Kasumi-1 (cell line): ENCODE measurements at places on chromosomes 1 and 21.

- peak; percentile 38 for DNase-seq
Observed at GRCh38 chr1:247118946-247119446, 14.8 kb upstream of the ZNF669 start.

DNA sequence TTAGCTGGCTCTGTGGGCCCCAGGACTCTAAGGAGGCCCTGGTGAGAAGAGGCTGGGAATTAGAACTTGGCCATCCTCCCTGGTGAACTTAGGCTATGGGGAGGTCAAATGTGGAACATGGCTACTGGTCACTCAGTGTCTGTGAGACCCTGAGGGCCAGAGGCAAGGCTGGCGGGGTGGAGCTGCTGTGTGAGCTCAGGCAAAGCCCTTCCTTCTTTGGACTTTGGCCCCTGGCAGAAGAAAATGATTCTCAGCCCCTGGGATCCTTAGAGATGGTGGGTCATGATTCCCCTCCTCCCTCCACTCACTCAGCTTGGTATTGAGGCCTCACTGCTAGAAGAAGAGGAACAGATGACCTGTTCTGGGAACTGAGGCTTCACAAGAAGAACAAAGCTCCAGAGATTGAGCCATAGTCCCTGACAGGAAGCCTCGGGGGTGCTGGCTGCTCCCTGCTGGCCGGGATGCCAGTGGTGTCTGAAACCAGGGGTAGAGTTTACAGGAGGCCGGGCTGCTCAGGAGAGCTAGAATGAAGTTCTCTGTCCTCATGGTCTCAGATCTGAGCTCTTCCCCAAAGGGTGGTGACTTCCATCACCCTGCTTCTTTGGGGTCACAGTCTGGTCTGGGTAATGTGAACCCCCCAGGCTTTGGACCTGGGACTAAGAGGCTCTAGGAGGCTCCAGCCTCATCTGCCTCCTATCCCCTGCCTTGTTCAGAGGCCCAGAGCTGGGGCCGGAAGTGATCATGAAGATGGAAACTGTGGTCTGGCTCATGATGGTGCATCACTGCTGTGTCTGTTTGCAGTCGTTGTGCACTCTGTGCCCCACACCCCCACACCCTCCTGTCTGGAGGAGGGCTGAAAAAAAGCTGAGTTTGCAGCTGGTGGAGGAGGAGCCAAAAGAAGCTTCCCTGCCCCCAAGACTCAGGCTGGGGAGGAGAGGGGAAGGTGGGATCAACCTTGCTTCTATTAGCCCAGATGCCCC is 905 bp downstream of the BTBD19 start:
- peak; percentile 96 for DNase-seq

DNA sequence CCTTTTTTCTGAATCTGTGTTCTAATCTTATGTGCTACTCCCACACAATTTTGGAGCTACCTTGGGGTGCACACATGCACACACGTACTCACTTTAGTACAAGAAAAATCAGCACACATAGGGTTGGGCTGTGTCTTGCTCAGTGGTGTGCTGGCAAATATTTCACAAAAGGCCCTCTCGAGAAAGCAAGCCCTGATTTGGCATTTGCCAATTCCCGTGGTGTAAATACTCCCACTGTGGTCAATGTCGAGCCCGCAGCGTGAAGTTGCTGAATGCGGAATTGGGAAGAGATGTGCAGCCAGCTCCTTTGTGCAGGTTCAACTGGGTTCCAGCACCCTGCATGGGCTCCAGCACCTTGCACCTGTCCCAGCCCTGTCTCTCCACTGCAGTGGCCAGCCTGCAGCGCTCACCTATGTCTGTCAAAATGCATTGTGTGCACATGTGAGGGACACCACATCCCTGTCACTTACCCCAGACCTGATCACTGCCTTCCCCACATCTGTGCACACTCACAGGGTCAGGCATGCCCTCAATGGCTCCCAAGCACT is 78.4 kb upstream of the WNT4 start:
- DNase-seq = no peak

GRCh38 chr21:17799414-17800164 is 19.6 kb downstream of the C21orf91 start:
- DNase-seq = no peak

DNA sequence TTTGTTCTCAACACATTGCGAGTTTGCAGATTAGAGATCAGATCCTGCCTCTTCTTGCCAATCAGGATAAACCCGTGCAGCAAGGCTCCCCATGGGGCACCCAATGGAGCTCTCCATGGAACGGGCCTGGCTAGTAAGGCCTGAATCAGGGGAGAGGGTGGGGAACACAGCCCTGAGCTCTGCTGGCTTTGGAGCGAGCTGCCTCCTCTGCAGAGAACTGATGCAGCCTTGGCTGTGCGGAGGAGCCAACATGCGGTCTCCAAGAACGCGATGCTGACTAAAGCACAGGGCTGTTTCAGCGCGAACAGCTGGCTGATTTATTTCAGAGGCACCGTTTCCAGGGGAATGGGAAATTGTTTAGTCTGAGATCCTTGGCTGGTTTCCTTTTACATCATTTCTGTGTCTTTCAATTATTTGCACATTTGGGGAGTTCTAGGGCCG is 139.7 kb downstream of the TSEN15 start:
- DNase-seq = no peak

DNA sequence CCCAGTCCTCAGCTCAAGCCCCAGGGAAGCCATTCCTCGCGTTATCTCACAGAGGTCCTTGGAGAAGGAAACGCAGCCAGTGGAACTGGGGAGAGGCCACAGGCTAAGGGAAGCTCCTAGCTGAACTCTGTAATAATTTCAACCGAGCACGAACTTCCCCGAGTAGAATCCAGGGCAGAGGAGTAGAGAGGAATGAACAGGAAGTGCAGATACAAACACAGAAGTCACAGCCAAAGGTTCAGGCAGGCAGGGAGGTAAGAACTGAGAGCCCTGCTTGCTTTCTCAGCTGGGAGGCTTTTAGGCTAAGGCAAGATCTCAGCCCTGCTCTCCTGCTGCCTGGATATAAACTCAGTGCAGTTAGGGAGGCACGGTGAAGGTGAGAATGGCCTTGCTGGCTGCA is 23.7 kb downstream of the WARS2 start:
- peak; percentile 62 for DNase-seq

DNA sequence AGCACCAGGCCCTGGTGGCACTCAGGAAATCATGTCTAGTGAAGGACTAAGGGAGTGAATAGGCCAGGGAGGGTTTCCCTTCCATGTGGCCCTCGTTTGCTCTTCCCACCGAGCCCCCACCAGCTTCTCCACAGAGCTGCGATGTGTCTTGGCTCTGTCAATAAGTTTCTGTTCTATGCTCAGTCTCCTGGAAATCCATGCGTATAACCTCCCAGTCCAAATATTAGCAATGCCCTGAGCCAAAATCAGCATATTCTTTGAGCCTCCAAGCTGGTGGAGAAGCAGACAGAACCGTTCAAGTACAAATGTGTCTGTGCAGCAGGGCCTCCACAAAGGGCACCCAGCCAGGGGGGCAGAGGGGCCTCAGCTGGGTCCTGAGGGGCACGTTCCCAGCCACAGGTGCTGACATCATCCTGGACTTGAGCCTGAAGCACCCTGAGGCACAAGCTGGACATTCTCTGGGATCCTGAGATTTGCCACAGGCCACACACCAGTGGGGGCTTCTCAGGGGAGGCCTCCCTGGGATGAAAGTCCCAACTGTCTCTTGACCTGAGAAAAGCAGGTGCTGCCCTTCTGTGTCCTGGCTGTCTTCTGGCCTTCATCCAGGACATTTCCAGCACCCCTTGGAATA is 350.5 kb upstream of the VAMP3 start:
- no peak for DNase-seq

- no peak for DNase-seq
Observed at GRCh38 chr1:24090736-24091135, 21.2 kb downstream of the MYOM3 start.
